ENCODE measurements at places on chromosomes 7 and 10. TPM values are rescaled to one million over a fixed set of nuclear protein-coding genes. Genes with fewer than 3 reads are reported as not detected.
A peak's percentile ranks its signal among the peaks of the same experiment; 100 is the strongest.

DNA sequence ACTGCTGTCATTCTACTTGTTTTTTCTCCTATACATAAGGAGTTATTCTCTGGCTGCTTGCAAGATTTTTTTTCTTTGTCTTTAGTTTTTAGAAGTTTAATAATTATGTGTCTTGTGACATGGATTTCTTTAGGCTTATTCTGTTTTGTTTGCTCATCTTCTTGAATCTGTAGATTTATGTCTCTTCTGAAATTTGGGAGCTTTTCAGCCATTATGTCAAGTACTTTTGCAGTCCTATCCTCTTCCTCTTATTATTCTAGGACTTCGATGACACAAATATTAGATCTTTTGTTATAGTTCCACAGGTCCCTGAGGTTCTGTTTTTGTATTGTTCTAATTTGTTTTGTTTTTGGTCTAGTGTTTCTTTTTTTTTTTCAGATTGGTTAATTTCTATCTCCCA lies 13.9 kb upstream of the SGPL1 start:
- no peak for DNase-seq

DNA sequence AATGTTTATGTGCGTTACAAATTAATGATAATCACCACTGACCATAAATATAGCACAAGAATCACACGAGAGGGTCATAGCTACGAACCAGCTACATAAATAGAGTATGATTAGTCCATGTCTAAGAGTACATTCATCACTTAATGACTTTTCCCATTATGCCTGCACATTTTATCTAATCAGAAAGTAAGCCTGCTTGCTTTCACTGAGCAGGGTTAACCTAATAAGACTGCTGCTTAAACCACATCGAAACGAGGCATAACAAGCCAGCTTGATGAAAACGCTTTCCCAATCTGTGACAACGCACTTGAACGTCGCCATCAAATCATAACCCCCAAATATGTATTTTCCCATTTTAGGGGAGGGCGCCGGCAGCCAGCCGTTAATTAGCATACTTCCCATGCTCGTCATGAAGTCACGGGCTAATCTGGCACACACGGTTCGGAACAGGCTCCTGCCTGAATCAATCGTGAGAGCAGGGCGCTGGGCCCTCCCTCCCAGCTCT lies 71.5 kb downstream of the EBF3 start:
- no peak for DNase-seq

- DNase-seq, result no peak
Measured at GRCh38 chr7:45717537-45718235, 143.5 kb downstream of the ADCY1 start.

DNA sequence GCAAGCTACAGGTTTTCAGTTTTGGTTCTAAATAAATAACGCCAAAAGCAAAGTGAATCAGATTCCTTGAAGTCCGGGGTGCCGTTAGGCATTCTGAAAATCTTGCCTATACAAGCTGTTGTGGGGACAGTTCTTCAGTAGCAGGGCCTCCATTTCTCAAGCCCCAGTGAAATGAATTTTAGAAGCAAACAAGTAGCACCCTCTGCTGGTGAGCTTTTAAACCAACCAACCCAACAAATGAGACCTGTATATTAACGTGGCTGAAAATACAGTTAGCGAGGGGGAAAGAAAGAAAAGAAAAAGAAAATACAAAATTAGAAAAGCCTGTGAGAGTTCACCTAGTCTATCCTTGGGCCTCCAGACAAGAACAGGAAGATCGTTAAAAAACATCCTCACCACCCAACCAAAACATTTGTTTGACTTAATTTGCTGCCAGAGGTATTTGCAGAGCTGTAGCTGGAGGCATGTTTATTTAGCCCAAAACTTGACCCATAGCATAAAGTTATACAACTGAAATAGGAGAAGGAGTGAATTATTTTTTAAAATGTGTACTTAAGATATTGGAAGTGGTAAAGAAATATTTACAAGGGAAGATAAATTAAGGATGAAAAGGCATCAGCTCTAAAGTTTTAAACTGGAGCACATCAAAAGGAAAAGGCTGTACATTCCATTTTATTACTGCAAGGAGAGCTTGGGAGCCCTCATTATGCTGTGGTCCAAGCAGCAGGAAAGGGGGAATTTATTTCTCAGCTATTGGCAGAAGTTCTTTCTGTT lies 98.9 kb downstream of the DYNC1I1 start:
- peak; percentile 49 for DNase-seq

DNA sequence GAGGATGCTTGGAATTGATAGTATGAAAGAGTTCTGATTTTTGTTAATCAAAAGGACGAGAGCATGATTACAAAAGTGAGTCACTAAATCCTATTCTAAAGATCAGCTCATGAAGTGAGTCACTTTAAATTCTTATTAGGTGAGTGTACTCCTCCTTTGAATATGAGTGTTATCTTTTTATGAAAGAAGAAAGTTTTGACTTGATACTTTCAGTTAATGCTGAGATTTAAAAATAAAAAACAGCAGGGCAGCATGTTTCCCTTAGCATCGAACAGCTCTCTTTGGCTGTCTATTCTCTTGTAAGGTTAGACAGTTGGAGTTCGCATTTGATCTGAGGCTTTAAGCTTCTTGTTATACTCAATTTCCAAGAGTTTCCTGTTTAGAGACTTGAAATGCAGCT lies 222.0 kb downstream of the TWIST1 start:
- DNase-seq, result peak; percentile 80

GRCh38 chr10:97499561-97500296 lies 1.0 kb downstream of the UBTD1 start:
- no peak for DNase-seq

PLXDC2 gene
- total RNA-seq, result 7.8 TPM

DNA sequence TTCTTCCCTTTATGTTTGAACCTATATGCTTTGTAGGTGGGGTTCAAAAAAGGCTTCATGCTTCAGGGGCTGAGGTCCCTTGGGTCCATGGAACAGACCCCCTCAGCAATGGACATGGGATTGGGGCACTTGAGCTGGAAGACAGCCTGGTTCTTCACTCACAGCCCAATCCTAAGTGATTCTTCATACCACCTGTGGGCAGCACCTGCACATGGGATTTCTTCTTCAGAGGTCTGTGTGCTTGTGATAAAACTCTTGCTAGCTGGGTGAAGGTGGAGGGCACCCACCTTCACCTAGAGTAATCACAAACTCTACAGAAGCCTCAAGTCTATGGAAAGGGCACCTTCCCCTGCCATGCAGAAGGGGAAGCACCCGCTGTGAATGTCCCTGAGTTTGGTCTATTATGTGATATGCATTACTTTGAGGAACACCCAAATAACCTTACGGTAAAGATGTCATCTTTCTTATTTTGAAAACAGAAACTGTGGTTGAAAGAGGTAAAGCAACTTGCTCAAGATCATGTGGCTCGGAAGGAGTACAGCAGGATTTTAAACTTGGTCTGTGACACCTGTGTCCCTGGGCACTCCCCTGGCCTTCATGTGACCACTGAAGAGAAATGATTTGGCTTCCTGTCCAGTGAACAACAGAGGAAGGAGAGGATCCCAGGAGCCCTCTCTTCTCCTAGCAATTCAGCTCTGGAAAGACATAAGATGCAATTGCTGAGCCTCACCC lies 469.5 kb upstream of the ZMIZ1 start:
- no peak for DNase-seq

- peak; percentile 70 for DNase-seq
Measured at GRCh38 chr10:89632824-89633223, 12.2 kb downstream of the PANK1 start.

CYP2C19 gene
- not detected for total RNA-seq

- no peak for DNase-seq
Measured at GRCh38 chr7:42573881-42574672, 337.1 kb upstream of the GLI3 start.

WNT2 gene
- 0.35 TPM for total RNA-seq

DNA sequence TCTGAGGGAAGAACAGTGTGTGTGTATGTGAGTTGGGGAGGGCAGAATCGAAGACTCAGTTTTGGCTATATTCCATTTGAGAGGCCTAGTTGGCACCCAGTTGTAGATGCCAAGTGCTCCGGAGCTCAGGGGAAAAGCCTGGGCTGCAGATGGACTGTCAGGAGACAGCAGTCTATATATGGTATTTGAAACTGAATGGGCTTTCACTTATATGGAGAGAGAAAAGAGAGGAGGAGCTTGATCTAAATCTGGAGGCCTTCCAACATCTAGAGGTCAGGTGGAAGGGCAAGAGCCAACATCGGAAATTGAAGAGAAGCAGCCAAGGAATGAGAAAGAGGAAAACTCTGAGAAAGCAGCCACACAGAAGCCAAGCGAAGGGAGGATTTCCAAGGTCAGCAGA lies 350.8 kb upstream of the BMPER start:
- DNase-seq, result no peak

- DNase-seq, result no peak
Measured at GRCh38 chr10:84236807-84237198, 4.5 kb downstream of the LRIT1 start.
